NK-92 treated with Interleukin-12 subunit alpha and Interleukin-12 subunit beta, amount 100 ng/mL, for 24 hours (cell line): ENCODE measurements at places on chromosomes 1 and 21.
A peak's percentile ranks its signal among the peaks of the same experiment; 100 is the strongest.

GRCh38 chr1:4089421-4090175 is 189.5 kb upstream of the C1orf174 start:
- DNase-seq = no peak

GRCh38 chr1:84415396-84415795 is 17.1 kb downstream of the DNASE2B start:
- DNase-seq = no peak

GRCh38 chr1:39954324-39954869 is 548 bp upstream of the MFSD2A start:
- no peak for DNase-seq

- DNase-seq = no peak
Measured at GRCh38 chr1:28812669-28813468, 899 bp downstream of the OPRD1 start.

DNA sequence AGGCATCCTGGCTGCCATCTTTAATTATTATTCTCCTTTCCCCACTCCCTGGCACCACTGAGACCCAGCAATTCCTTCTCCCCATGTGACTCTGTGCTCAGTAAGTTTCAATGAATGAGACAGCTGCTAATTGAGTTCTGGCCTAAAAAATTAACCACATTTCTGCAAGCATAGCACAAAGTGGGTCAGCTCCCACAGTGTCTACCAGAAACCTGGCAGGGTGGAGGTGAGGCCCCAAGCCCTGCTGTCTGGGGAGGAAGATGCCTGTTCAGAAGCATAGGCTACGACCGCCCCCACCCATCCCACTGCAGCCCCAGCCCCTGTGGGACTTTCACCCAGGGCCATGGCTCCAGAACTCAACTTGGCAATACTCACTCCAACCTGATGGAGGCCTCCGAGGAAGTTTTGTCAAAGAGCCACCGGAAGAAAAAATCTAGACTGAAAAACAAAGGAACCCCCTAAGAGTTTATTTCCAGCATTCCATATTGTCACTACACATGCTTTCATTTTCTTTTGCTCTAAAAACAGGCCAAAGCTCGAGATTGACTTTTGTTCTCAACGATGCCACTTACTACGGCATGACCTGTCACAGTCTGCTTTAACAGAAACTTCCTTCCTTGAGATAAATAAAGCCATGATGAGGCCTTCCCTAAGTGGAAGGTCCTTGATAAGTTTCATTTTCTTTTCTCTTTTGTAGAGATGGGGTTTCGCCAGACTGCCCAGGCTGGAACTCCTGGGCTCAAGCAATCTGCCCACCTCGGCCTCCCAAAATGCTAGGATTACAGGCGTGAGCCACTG is 26.5 kb downstream of the TMEM63A start:
- no peak for DNase-seq

- DNase-seq = no peak
Measured at GRCh38 chr1:54358503-54359168, 47.6 kb downstream of the SSBP3 start.

- DNase-seq = no peak
Measured at GRCh38 chr21:45639206-45640000, 4.1 kb upstream of the PCBP3 start.

DNA sequence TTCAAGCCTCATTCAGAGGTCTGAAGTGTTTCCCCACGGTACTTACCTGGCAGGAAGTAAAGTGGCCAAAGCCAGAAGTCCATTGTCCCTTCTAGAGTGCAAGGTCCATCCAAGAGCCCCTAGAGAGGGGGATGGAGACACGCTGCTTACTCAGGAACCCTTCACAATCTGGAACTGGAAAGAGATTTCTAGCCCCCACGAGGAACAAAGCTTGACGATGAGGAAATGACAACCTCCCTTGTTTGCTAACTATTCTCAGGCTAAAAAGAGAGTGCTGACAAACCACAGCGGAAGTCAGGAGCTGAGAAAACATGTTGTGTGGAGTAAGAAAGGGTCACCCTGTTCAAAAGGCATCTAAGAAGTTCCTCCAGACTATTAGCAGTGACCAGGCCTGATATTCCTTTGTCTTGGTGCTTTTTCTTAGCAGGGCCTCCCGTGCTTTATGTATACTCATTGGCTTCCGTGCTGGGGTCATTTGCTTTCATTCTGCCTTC is at the start of gene FCMR:
FCMR (minus strand) TSS at position 170 of the 494 bp plus-strand sequence; CDS start at position 83, 87 bp downstream.
- DNase-seq = peak; percentile 32

- DNase-seq = no peak
Measured at GRCh38 chr1:163824006-163824405, 502.3 kb downstream of the NUF2 start.

- DNase-seq = no peak
Measured at GRCh38 chr21:15788847-15789523, 59.2 kb downstream of the USP25 start.

- no peak for DNase-seq
Measured at GRCh38 chr1:174990382-174990999, 9.3 kb upstream of the CACYBP start.

GRCh38 chr1:168582688-168583336 is 6.4 kb downstream of the XCL1 start:
- no peak for DNase-seq

- no peak for DNase-seq
Measured at GRCh38 chr1:151892190-151892589, 17.1 kb downstream of the THEM4 start.

GRCh38 chr1:227006226-227006796 is 66.2 kb downstream of the COQ8A start:
- DNase-seq = no peak

DNA sequence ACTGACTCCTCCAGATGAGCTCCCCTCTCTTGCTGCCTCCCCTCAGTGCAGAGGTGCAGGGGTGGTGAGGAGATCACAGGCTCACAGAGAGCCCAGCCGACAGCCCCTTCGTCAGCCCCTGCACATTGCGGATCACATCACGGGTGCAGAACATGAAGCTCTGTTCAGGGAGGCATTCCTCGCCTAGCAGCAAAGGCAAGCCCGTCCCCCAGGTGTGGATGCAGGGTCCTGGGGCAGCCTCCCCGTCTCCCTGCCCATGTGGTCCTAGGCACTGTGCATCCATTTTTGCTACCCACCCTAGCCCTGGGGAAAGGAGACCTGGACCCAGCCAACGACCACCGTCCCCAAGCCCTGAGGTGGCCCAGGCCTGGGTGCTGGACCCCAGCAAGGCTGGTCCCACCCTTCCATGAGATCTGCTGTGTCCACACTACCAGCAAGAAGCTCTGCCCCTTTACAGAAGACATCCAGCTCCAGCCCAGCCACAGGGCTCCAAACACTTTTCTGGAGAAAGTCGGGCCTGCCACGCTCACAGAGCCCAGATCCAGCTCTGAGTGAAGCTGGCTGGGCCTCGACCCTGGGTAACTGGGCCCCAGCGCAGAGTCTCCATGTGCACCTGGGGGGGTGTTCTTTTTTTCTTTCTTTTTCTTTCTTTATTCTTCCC is 248.7 kb downstream of the NPHP4 start:
- DNase-seq = no peak

GRCh38 chr1:205632669-205633169 is 908 bp upstream of the ELK4 start:
- no peak for DNase-seq

- no peak for DNase-seq
Measured at GRCh38 chr1:14715802-14716201, 117.3 kb downstream of the KAZN start.

DNA sequence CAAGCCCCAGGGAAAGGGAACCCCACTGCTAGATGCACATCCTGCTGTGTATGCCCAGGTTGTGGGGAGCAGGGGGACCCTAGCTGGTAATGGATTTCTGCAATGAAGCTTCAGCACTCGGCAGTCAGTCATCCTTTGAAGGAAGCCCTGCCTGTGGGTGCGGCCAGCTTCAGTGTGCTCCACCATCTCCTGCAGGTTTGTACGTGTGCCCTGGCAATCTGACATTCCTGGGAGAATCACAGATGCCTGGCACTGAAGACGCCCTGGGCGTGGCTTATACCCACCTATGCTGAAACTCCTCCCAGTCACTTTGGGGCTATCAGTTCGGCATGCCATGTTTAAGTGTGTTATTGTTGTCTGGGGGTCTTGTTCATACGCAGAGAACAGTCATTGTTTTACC is 6.8 kb downstream of the SPRR5 start:
- DNase-seq = no peak

- no peak for DNase-seq
Measured at GRCh38 chr1:231694465-231695077, 68.0 kb downstream of the DISC1 start.

GRCh38 chr1:181910905-181911304 is 150.6 kb downstream of the ZNF648 start:
- no peak for DNase-seq

DNA sequence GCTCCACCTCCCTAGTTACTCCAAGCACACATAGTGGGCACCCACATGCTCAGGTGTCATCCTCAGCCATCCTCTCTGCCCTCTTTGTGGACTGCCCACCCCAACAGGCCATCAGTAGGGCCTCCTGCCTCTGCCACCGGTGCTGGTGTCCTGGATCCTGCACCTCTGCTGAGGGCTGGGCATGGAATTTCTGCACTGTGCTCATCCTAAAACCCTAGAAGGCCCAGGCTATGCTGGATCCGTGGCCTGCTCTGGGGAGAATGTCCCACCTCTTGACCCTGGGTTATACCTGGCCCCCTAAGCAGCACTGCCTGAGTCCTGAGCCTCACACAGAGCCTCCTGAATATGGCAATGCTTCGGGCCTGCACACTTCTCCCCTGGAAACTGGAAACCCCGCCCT is 318.3 kb downstream of the MATN1 start:
- DNase-seq = no peak

DNA sequence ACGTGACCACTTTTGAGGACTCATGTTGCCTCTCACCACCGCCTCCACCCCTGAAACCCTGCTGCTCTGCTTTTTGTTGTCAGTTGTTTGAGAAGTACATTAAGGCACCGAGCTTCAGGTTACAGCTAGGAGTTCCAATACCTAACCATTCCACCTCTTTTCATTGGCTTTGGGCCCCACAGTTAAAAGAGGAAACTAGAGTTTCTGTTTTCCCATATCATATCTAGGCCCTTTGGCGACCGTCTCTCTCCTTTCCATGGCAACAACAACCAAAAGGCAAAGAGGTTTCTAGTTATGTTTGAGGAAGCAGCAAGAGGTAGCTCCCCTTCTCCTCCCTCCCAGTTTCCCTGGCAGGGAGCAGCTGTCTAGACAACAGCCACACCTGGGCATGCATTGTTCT is 5.9 kb downstream of the ANKRD35 start:
- no peak for DNase-seq

DNA sequence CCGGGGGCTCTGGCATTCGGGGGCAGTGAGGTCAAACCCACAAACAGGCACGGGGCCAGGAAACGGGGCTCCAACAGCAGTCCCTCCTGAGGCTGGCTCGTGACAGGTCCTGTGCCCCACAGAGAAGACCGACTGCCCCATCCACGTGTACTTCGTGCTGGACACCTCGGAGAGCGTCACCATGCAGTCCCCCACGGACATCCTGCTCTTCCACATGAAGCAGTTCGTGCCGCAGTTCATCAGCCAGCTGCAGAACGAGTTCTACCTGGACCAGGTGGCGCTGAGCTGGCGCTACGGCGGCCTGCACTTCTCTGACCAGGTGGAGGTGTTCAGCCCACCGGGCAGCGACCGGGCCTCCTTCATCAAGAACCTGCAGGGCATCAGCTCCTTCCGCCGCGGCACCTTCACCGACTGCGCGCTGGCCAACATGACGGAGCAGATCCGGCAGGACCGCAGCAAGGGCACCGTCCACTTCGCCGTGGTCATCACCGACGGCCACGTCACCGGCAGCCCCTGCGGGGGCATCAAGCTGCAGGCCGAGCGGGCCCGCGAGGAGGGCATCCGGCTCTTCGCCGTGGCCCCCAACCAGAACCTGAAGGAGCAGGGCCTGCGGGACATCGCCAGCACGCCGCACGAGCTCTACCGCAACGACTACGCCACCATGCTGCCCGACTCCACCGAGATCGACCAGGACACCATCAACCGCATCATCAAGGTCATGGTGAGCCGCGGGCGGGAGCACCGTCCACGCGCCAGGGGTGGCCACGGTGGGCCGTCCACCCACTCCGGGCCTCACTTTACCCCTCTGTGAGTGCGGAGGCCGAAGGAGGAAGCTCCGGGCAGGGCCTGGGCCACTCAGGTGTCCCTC is 14.2 kb downstream of the COL6A2 start:
- no peak for DNase-seq

DNA sequence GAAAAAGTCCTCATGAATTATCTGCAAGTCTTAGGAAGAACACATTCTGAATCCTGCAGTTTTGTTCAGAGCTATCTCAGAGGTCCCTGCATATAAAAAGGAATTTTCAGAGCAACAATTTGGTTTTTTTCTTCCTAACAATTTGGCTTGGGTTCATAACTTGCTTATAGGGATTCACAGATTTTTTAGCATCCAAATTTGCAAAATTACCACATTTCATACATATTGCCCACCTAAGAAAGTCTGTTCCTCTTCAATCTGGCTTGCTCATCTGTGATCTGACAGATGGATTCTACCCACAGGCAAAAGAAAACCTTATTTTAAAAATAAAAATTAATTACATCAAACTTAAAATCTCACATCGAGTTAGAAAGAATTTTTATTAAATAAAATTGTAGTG is 714.4 kb upstream of the NCAM2 start:
- DNase-seq = no peak

DNA sequence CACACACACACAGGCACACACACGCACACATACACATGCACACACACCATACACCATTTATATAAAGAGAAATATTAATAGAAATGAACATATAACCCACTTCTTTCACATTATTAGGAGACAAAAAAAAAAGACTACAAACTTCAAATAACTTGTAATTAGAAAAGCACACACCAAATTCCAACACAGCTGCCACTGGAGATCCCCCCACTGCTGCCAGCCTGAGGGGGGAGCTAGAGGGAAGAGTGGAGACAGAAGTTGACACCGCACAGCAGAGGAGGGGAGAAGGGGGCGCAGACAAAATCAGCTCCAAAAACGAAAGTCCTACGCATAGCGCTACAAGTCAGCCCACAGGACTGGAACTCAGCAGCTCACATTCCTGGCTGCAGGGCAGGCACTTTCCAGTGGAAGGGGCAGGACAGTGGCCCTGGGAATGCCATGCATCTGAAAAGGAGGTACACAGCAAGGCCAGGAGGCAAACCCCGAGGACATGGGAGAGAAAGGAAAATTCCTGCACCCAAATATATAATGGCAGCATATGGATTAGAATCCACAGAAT is 36.5 kb downstream of the LGALS8 start:
- no peak for DNase-seq

DNA sequence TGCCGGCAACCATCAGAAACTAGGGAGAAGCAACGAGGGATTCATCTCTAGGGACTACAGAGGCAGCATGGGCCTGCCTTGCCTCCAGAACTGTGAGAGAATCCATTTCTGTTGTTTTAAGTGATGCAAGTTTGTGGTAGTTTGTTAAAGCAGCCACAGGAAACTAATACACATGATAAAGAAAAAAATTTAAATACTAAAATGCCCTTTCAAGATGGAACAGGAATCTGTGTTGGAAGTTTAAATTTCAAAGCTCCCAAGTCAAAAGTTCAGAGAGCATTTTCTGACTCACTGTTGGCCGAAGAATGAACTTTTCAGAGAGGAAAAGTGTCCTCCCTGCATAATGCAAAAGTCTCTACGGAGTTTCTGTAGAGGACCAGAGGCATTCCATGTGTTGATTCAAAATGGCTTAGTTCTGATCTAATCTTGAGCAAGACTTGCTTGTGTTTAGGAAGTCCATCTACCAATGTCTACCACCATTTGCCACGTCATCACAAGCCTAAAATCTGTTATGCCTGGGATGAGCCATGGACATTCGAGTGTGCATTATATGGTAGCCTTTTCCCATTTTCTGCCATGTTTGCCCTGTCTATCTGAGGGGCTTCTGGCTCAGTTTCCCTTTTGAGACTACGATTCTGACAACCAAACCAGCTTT is 22.4 kb upstream of the ARHGAP29 start:
- no peak for DNase-seq
